ENCODE measurements at places on chromosomes 2 and 18.

- no peak for DNase-seq
These were observed 235.8 kb downstream of the SEPTIN10 start for GRCh38 chr2:109377976-109378375.

DNA sequence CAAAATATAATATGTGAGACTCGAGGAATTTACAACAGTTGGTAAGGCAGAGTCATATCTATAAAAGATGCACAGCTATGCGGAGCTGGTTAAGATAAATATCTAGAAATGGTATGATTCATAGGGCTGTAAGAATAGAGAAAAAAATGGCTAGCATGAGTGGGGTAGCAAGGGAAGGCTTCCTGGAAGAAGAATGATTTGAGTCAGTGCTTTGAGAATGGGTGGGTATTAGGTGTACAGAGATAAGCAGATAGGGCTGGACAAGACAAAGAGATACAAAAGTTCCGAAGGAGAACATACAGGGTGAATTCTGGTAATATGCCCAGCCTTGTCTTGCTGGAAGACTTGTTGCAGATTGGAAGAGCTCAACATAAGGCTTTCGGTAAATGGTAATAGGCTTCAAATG, 291.5 kb upstream of the CCDC68 start:
- DNase-seq, result no peak

DNA sequence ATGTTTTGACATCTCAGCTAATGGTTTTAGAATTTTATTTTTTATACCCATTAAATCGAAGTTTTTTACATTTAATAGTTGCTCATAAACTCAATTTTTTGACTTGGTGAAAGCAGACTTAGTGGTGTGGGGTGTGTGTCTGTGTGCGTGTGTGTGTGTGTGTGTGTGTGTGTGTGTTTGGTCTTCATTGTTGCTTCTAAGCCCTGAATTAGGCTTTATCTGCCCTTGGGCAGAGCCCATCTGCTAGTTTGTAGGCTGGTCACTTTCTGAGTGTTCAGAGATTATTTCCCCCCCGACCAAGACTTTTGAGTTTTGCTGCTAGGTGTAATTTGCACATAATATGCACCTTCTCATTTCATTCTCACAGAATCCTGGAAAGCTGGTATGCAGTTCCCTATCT, 14.3 kb downstream of the PAX3 start:
- no peak for DNase-seq

GRCh38 chr2:152573168-152573567, 144.1 kb downstream of the PRPF40A start:
- peak; percentile 73 for DNase-seq

DNA sequence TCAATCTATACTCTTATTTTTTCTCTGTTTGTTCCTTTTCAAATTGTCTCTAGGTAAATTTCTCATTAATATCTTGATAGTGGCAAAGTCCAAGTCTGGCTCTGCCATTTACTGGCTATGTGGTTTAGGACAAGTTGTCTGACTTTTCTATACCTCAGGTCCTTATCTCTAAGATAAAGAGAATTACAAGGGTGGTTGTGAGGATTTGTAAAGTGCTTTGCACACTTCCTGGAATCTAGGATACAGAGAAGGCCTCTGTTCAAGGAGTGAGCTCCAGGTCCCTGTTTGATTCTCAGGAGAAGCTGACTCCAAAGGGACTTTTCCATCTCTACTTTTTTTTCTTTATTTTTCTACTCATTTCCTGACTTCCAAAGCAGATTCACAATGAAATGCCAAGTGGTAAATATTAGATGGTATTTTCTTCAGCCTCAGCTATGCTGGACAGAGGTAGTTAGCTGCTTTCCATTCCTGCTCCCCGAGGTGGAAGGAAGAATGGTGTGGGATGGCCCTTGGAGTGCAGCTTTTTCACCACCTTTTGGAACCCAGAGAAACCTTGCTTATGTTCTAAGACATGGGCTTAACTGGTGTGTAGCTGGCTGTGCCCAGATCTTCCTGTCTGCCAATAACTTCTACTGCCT, 90.5 kb downstream of the GALNT1 start:
- no peak for DNase-seq

- DNase-seq, result no peak
These were observed 107.4 kb downstream of the CLIP4 start for GRCh38 chr2:29222381-29223179.

DNA sequence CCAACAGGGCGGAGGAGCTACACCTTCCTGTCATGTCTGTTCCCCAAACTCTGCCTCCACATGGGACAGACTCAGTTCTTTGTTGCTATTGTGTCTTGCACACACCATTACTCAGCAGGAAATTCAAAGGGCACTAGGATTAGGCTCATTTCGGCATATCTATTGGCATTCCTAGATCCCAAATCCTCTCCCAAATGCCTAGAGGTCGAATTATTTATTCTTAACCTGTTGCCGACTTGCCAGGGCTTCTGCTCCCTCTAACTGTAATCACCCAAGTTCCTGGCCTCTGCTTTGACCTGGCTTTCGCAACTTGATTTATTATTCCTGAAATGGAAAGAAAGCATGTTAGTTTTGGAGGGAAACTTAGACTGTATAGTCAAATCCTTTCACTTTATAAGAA, 67.8 kb upstream of the ST6GAL2 start:
- DNase-seq, result no peak

DNA sequence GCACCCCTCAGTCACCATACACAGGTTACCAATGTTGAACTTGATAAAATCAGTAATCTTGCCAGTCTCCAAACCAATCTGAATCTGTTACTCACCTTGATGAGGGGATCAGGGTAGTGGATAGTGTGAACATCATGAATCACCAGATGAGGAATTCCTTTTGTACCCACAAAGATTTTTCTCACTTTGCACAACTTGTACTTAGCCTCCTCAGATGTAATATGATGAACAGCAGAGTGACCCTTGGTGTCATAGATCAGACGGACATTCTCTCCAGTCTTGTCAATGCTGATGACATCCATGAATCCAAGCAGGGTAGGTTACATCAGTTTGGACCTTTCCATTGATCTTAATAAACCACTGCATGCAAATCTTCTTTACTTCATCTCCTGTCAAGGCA, 54.7 kb downstream of the MDH1 start:
- no peak for DNase-seq

- peak; percentile 64 for DNase-seq
These were observed 79.4 kb upstream of the ASB18 start for GRCh38 chr2:236343400-236344161.

GRCh38 chr2:216698895-216699294, 3.5 kb upstream of the IGFBP5 start:
- DNase-seq, result no peak
